H4 (cell line): ENCODE measurements at places on chromosomes 3 and 15. TPM values are rescaled to one million over a fixed set of nuclear protein-coding genes. Genes with fewer than 3 reads are reported as not detected.

- DNase-seq: peak; percentile 21
These were observed 25.7 kb downstream of the ECT2 start for GRCh38 chr3:172776049-172776717.

GRCh38 chr3:38190481-38190881 lies 25.1 kb downstream of the OXSR1 start:
- DNase-seq: no peak

- DNase-seq: no peak
These were observed 1.7 kb downstream of the PPCDC start for GRCh38 chr15:75025107-75025506.

- DNase-seq: no peak
These were observed 52.6 kb downstream of the IQCH start for GRCh38 chr15:67307156-67307555.

DNA sequence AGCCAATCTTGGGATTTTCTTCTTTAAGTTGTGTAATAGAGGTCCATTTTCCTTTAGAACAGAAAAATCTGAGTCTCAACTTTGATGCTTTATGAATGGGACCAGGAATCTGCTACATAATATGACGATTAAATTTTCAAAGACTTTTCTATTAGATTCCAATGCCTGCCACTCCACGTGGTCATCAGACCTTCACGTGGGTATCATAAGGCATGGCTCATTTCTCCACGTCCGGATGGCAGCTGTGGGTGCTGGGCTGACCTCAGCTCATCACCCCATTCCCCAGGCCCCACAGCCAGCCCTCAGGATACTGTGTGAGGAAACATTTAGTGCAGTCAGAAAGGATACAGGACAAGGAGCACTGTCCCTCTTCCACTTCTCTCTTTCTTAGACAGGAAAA lies 159.7 kb downstream of the SEMA6D start:
- no peak for DNase-seq

- DNase-seq: peak; percentile 64
These were observed 6.8 kb downstream of the STOML1 start for GRCh38 chr15:73985101-73985873.

GRCh38 chr15:56631765-56632164 lies 101.5 kb downstream of the ZNF280D start:
- no peak for DNase-seq

- peak; percentile 63 for DNase-seq
These were observed 27.3 kb downstream of the DUT start for GRCh38 chr15:48358229-48359152.

- DNase-seq: no peak
These were observed 1.1 kb downstream of the KIF15 start for GRCh38 chr3:44762690-44763089.

- no peak for DNase-seq
These were observed 111.1 kb downstream of the FBXL22 start for GRCh38 chr15:63708126-63708772.

DNA sequence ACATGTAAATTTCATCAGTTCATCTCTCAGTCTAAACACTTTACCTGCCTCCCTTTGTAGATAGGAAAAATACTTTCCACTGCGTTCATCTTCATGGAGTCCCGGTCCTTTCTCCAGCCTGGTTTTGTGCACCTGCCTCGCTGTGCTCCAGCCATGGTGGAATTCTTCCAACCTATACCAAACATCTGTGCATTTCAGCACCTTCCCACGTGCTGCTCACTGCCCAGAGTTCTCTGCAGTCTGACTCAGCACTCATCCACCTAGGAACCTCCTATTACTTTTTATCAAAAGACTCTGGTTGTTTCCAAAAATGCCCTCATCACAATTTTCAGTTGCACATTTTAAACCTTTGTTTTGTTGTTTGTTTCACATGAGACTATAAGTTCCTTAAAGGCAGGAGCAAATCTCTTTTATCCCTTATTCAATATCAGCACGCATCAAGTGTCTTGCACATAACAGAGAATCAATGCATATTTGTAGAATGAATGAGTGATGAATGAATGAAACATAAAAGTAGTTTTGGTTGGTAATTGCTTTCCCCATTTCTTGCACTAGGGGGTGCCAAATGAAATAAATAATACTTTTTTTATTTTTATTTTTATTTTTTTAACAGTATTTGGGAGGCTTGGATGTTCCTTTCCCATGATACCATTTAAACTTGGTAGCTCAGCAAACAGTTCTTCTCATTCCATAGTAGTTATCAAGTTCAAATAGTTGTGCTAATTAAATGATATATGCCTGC lies 30.2 kb upstream of the ADAMTS9 start:
- DNase-seq: no peak

DNA sequence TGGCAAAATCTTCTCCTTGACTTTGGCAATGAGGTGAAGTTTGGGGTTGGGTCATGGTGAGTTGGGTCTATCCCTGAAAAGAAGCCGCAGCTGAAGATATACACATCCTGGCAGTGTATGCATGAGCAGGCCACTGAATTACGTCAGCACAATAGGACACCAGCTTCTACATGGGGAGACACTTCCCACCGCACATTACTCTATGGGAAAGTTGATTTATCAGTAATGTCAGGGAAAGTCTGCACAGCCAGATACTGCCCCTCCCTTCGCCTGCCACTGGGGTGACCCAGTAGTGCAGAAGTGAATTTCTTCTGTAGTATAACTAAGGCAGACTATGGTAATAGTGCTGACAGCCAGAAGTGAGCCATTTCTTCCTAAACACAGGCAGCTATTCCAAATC lies 245.0 kb downstream of the NTRK3 start:
- DNase-seq: no peak

- no peak for DNase-seq
These were observed 101.2 kb downstream of the TLE3 start for GRCh38 chr15:69996321-69997160.

Gene TEX9
- total RNA-seq: 3.5 and 9.5 TPM in 2 replicates

Gene TRIM59
- total RNA-seq: 0.04 TPM in 1 of 2 replicates, not detected in the other
